ENCODE measurements at places on chromosomes 4 and X. TPM values are rescaled to one million over a fixed set of nuclear protein-coding genes. Genes with fewer than 3 reads are reported as not detected.

The TRIM61 gene
- total RNA-seq: not detected

The ANKRD50 gene
- 7.2 TPM for total RNA-seq

The MAGEA4 gene
- total RNA-seq: not detected

The STOX2 gene
- 2.3 TPM for total RNA-seq

The IL2 gene
- total RNA-seq: not detected

The NPNT gene
- total RNA-seq: 15.4 TPM

The ZNF182 gene
- 2.4 TPM for total RNA-seq

The FGFBP1 gene
- 18.8 TPM for total RNA-seq

The SMS gene
- 315 TPM for total RNA-seq

The CENPC gene
- 11.5 TPM for total RNA-seq

The GAGE13 gene
- total RNA-seq: not detected

The ODAPH gene
- total RNA-seq: 0.87 TPM

The HMX1 gene
- not detected for total RNA-seq

The GLUD2 gene
- total RNA-seq: 0.72 TPM

The DRP2 gene
- 0.86 TPM for total RNA-seq

The PCSK1N gene
- 12.4 TPM for total RNA-seq

The GK gene
- total RNA-seq: 2.1 TPM

The F8A2 gene
- total RNA-seq: not detected

The MCF2 gene
- 0.07 TPM for total RNA-seq

The BBS12 gene
- total RNA-seq: 2.2 TPM
